WTC11 (cell line): ENCODE measurements at places on chromosomes 7 and 10.

- no peak for DNase-seq
Measured at GRCh38 chr7:132063800-132064199, 507.4 kb upstream of the PODXL start.

DNA sequence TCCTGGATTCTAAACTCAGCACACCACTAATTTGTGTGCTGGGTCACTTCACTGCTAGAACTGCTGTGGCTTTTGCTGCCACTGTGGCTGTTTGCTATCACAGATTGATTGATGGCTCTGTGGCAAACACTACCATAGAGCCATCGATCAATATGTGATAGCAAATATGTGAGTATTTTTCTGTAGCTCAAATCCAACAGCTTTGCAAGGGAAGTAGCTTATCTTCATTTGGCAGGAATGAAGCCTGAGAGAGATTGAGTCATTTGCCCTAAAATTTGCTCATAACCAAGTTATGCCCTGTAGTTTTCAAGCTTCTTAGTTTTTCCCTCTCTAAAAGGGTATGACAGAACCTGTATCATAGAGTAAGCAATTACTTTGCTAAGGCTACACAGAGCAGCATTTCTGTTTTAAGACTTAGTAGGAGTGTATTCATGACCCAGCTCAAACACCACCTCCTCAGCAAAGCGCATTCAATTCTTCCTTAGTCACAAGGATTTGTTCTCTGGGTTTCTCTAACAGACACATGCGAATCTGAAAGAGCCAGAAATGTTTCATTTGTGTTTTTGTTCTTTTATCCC lies 43.1 kb downstream of the MINPP1 start:
- no peak for DNase-seq

DNA sequence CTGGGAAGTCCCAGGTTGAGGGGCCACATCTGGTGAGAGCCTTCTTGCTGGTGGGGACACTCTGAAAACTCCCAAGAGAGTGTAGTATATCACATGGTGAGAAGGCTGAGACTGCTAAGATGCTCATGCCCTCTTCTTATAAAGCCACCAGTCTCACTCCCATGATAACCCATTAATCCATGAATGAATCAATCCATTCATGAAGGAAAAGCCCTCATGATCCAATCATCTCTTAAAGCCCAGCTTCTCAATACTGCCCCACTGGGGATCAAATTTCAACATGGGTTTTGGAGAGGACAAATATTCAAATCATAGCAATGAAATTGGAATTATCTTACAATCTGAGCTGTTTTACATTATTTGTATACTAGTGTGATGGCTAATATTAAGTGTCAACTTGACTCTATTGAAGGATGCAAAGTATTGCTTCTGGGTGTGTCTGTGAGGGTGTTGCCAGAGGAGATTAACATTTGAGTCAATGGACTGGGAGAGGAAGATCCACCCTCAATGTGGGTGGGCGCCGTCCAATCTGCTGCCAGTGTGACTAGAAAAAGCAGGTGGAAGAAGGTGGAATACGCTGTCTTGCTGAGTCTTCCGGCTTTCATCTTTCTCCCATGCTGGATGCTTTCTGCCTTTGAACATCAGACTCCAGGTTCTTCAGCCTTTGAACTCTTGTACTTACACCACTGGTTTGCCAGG lies 14.3 kb upstream of the UBE2D1 start:
- DNase-seq: no peak

DNA sequence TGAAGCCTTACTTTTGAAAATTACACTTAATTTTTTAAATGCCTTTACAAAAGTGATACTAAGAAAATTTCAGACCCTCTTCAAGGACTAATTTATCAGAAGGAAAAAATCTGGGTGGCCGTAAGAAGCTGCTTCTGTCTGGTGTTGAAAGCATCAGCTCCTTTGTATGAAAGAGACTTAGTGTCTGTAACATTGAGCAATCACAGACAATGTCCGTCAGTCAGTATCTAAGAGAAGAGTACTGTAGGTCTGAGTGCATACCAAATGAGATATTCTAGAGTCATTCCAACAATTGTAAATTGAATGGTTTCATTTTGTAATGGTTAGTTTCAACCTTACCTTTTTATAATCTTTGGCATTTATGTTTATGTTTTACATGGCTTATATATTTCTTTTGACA lies 11.1 kb upstream of the MDFIC start:
- DNase-seq: no peak

GRCh38 chr7:130622866-130623265 lies 45.7 kb downstream of the COPG2 start:
- no peak for DNase-seq

GRCh38 chr7:7773334-7774309 lies 55.2 kb upstream of the RPA3 start:
- no peak for DNase-seq

DNA sequence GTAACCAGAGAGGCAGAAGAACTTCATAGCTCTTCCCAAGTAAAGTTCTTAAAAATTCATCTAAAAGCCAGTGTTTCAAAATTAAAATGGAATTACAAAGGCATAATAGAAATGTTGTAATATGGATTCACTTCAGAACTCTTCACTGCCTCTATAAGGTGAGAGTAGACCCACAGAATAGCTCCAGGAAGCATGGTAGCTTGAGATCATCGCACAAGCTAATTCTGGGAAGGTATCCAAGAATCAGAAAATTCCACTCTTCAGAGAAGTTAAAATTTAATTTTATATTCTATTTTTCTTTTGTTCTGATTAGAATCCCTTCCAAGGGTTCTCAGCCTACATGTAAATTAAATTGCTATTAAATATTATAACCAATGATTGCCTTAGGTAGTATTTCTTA lies 1.5 kb upstream of the DHX32 start:
- no peak for DNase-seq
